Muscle of arm (tissue), 14 donors: ENCODE measurements at places on chromosomes 13 and 19.

GRCh38 chr13:30016398-30016797 is 166.0 kb upstream of the UBL3 start:
- DNase-seq, result no peak

DNA sequence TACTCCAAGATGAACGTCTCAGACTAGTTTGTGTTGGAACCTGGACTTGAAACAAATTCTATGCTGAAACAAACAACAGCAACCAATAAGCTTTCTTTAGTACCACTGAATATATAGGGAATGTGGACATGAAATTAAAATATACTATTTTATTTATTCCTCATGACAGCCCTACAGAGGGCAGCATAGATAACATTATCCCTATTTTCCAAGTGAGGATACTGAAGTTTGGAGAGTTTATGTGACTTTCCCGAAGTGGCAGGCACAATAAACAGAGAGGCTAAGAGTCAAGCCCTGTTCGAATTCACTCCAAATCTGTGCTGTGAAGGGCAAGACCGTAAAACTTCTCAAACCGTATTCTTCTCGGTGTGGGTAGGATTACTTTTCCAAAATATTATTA is 509.9 kb upstream of the GPC6 start:
- DNase-seq, result peak; percentile 20

- no peak for DNase-seq
Observed at GRCh38 chr13:23087880-23088279, 92.9 kb upstream of the SGCG start.

DNA sequence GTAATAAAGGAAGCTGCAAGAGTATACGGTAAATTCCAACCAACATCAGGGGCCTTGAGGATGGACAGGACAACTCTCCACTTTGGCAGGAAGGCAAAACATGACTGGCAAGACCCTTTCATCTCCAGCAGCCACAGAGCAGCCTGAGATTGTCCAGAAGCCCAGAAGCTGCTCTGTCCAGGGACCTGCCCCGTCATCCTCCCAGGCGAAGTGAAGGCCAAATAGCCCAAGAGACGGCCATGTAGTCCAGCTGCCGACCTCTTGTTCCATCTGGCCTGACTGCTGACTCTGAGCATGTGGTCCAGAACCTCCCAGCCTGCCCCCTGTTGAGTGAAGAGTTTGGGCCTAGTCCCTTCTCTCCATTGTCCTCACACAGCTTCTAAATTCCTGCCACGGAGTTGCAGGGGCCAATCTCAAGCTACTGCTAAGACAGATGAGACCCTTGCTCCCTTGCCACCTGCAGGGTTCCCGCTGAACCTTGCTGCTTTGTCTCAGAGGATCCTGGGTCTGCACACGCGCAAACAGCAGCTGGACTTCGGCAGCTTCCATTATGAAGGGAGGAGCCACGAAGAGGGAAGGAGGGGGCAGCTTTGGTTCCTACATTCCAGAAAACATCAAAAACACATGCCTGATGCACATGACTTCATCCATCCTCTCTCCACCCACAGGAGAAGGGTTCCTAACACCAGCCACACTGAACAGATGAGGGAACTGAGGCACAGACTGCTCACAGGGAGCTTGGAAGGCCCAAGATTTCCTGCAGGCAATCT is 196.9 kb downstream of the KATNAL1 start:
- no peak for DNase-seq

GRCh38 chr13:43766725-43767124 is 20.0 kb downstream of the ENOX1 start:
- DNase-seq, result peak; percentile 51
